ENCODE measurements at places on chromosomes 16 and 17.

DNA sequence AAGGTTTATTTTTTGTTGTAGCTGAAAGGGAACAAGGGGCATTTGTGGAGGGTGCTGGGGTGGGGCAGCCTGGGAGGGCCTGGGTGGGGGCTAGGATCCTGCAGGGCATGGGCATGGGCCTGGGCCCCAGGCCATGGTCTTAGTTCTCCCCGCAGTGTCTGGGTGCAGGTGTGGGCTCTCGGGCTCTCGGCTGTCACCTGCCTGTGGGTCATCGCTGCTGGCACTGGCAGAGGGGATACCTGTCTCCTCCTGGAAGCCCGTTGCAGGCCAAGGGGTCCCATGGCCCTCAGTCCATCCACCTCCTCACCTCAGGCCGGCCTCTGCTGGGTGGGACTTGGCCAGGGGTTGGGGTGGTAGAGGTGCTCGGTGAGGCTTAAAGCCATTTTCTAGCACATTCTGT, 30.3 kb downstream of the TSC2 start:
- DNase-seq, result no peak

DNA sequence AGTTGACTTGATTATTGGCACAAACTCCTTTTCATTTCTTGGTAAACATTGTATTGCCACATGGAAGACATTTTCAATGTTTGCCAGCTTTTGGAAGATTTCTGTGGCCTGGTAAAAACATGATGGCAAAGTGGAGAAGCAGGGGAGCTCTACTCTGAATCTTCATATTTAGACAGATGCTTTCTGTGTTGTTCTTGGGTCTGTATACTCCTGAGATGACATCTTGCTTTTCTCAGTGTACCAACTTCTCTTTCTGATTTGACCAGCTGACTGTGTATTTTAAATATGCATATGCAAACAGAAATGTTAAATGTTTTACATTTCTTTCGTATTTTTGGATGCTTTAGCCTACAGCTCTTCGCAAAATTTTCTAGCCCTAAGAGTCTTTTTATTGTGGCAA, 366.2 kb upstream of the MON1B start:
- no peak for DNase-seq

GRCh38 chr16:75942936-75943335, 216.6 kb upstream of the CPHXL start:
- DNase-seq, result no peak

GRCh38 chr17:8430966-8431365, 4.7 kb upstream of the NDEL1 start:
- no peak for DNase-seq

DNA sequence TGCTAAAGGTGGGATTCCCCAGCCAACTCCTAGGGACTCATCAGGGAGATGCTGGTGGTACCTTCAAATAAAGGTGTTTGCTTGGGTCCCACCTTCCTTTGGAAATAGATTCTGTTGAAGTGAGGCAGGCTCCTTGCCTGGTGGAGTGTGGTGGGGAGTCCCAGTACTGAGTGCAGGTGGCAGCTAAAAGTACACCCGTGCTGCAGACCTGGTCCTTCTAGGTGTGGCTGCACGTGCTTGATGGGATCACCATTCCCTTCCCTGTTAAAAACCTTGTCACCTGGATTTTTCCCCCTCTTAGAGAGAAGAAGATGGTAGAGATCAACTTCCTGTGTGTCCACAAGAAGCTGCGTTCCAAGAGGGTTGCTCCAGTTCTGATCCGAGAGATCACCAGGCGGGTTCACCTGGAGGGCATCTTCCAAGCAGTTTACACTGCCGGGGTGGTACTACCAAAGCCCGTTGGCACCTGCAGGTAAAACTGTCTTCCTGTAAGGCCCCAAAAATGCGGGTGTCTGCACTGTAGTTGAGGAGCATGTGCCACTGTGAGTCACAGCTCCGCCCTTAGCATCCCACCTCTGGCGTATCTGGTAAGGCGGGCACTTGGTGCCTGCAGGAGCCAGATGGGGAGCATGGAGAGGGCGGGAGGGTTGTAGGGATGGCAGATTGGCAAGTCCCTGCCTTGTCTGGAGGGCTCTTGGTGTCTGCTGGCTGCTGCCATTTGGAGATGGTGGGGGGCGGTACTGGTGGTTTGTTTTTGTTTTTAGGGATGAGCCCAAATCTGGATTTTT, 34.0 kb downstream of the PLCD3 start:
- DNase-seq, result no peak
